Posterior cingulate gyrus (tissue), 11 donors: ENCODE measurements at places on chromosomes 4 and X.

DNA sequence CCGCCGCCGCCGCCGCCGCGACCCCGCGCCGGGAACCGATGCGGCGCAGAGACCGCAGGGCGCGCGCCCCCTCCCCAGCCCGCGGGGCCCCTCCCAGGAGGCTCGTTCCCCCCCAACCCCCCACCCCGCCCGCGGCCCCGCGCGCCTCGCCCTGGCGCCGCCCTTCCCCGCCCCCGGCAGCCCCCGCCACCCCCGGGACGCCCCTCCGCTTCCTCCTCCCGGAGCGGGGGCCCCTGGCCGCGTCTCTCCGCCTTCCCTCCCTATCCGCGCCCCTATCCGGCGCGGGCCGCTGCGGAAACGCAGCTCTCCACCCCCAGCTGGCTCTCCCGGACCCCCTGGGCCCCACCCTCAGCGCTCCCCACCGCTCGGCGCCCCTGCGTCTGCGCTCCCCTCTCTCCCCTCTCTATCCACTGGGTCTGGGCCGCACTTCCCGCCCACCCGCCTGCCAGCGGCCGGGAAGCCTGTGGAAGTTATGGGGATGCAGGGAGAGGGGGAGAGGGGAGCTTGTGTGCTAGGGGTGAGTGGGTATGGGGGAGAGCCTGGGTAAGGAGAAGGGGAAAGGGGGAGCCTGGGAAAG lies at the start of gene TMEM271:
TMEM271 (minus strand) TSS at position 51 of the 577 bp plus-strand sequence. CDS start 233 bp downstream, outside the sequence.
- DNase-seq: no peak

GRCh38 chrX:145840531-145840930 lies 22.9 kb downstream of the SLITRK2 start:
- DNase-seq: no peak

DNA sequence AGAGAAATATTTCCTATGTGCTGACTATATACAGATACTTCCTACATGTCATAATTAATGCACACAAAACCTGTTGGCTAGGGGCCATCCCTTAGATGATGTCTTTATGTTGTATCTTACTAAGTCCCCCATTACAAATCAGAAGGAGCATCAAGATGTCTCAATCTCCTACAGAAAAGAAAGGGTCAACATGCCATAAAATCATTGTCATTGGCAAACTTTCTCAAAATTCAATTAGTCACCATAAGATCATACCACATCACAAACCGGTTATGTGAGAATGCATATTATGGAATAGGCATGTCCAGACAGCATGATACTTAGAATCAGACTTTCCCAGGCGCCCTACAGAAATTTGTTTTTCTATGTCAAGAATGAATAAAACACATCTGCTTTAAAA lies 175.2 kb upstream of the TET2 start:
- DNase-seq: no peak

DNA sequence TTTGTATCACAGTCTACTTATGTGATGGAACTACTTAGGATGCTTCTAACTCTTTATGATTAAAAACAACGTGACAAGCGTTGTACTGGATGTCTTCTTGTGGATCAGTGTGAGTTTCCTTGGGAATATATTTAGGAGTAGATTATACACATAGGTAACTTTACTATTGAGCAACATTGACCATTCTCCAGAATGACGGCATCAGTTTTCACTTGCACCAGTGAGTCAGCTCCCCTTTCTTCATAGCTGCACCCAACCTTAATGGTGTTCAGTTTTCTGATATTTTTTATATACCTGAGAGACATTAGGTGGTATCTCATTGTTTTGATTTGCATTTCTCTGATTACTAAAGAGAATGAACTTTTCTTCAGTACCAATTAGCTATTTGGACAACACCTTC lies 343.9 kb downstream of the ADGRL3 start:
- no peak for DNase-seq

GRCh38 chr4:26793735-26794134 lies 66.9 kb upstream of the STIM2 start:
- no peak for DNase-seq

GRCh38 chrX:154369449-154370299 lies 4.8 kb downstream of the FLNA start:
- peak; percentile 32 for DNase-seq

DNA sequence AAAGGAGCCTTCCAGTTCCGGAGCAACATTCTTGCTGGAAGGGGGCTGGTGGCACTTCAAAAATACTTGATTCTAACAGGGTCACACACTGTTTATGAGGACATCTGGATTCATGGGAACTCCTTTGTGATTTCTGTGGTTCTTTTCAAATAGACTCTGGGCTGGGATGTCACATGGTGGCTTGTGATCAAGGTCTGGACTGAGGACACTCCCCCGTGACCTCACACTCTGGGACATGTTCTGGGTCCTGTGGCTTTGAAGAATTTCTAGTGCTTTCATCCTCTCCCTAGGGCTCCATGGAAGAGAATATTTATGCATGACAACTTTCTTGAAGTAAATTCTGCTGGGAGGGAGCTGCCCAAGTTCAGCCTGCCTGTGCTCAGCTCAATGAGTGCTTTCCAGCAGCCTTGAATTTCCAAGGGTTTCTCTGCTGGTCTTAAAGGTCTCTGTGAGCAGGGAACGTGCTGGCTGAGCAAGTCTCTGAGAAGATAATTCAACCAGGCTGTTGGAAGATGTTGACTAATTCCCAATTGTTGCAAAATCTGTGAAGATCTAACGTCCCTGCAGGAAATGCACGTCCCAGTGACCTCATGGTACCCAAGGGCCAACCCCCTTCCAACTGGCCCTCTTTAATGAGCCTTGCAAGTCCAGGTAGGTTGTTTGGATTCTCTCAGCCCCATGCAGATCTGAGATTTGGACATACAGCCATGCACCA lies 36.3 kb downstream of the GPR143 start:
- DNase-seq: no peak

GRCh38 chr4:67394879-67395278 lies 150.4 kb downstream of the CENPC start:
- no peak for DNase-seq

DNA sequence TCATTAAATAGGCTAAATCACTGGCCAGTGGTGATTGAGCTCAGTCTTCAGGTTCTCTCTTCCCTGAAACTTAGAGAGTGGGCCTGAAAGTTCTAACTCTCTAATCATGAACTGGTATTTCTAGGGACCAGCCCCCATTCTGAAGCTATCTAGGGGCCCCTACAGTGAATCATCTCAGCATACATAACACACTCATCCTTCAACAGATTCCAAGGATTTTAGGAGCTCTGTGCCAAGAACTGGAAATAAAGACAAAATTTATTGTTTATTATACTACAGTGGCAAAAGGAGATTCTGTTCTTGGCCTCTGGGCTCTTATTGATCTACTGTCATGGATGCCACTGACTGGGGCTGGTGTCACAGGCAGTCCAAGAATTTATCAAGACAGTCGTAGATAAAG lies 263.8 kb upstream of the IGFBP7 start:
- DNase-seq: no peak

DNA sequence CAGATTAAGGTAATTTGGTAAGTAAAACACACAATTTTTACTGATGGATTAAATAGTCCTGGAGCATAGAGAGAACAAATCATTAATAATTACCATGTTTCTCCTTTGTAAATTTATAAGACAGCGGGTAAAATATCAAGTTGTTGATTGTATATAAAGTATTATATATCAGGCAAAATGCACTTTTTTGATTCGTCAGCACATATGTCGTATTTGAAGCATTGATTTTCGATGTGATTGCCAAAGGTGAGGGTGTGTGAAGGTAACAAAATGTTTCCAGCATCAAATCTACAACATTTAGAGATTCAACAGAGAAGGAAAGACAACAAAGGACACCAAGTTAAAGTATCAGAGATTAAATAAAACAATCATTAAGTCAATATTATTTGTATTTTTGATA lies 1437.8 kb upstream of the ADGRL3 start:
- no peak for DNase-seq

DNA sequence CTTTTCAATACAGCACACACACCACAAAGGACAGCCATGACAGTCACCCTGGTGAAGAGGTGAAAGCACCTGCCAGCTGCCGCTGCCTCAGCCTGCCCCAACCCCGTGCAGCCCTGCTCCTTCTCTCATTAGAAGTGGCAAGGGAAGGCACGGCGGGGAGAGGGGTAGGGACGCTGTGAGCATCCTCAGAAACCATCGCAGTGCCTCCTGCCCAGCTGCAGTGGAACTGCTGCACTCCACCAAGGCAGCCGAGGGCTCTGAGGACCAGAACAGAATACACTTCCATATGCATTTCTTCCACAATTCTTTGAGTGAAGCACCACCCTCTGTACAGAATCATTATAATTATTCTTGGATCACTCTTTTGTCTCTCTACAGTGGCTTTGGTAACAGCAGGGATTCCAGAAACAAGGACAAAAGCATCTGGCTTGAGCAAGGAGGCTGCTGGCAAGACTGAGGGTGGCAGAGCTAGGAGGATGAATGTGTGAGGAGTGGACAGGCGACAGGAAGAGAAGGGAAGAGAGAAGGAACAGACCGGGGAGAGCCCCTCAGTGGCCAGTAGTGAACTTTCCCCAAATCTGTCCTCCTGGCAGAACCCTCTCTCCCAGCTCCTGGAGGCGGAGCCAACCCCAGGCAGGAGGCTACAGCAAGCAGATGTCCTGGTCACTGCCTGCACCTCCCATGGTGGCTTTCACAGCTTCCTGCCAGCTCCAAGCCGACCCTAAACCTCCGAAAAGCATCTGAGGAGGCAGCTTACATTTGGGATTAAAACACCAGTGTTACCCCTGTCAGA lies 73.2 kb downstream of the MTNR1A start:
- DNase-seq: no peak

DNA sequence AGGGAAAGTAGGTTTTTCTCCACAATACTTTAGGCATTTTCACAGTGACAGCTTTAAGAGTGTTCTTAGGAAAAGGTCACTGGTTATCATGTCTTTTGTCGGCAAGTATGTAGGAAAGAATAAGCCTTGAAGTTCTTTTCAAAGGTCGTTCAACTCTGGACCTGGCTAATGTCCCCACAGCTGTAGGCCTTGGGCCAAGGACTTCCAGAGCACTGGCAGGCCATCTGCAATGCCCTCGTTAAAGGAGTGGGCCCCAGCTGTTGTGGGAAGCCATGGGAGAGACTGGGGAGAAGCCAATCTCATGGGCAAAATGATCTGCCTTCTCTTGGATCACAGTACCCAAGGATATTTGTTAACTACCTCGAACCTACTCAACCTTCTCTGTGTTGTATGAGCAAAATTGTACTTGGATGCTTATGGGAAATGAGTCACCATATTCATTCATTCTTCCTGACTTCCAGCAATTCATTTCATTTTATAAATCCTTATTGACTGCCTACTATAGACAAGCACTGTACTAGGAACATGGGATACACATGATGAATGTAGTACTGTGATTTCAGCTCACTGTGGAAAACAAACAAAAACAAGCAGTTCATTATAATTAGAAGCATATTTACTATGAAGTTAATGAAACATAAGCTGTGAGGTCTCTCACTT lies 141.1 kb upstream of the KIT start:
- DNase-seq: no peak

DNA sequence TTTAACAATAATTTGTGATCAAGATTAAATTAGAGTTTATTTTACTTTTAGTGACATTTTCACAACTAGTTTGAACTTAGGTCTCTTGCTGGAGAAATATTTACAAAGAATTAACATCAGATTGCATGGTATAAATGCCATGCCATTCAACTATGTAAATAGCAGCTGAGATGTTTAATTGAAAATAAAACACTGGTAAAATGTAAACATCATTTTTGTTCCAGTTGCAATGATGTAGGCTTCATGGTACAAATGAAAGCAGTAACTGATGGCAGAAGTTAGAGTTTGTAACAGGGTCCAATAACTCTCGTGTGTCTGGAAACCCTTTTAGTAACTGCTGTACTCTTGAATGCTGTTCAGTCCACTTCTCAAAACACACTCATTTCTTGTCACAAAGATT lies 43.7 kb upstream of the HAND2 start:
- no peak for DNase-seq

GRCh38 chr4:3352941-3353594 lies 60.2 kb downstream of the RGS12 start:
- DNase-seq: no peak

GRCh38 chr4:140156529-140157171 lies 2.7 kb upstream of the MAML3 start:
- no peak for DNase-seq

DNA sequence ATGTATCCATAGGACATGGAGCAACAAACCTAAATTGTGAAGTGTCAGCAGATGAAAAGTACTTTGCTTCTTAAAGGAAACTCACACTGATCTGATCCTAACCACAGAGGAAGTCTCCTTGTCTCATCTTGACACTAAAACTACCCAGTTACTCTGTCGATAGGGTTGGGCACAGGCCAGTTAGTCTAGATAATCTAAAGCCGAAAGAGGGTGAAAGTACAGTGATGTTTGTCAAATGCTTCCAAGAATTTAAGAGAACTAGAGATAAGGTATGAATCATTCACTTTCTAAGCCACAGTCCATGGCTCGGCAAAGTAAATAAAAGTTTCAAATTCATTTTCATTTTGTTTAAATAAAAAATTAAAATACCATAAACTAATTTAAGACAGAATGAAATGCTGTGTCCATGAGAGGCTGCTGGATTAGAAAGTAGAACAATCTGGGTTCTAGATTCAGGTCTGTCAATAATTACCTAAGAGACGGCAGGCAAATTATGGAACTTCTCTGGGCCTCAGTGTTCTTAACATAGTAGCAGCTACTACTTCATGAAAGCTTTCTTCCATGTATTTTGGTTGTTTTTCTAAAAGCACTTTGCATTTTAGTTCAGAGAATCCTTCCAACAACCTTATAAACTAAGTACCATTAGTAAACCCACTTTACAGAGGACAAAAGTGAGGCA lies 176.7 kb downstream of the LDB2 start:
- no peak for DNase-seq

DNA sequence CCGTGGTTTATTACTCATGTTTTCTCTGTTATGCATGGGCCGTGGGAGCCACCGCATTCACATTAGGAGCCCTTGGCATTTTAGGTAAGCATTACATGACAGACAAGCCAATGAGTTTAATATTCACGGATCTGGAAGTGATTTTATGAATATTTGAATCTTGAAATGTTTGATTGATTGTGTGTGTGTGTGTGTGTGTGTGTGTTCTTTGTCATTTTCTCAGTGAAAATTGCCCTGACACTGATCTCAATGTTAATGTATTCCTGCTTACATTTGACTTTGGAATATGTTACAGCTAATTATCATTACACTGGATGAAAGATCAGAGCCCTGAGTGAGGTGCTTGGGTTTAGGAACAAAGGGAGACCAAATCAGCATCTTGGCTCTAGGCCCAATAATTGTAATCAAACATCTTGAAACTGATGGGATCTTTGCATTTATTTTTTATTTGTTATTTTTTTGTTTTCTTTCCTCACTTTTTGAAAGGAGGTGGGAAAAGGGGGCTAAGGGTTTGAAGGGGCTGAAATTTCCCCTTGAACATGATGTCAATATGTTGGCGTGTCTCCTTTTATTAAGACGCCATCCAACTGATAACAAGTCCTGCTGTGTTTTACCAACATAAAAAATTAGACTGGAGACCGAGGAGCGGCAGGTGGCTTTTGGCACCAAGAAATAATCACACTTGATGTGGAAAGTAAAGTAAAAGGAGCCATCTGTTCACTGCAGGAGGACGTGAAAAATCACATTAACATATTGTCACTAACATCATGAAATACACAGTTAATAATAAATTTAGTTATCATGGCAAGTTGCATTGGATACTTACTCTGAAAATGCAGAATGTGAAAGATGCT lies 5.2 kb upstream of the GK2 start:
- DNase-seq: no peak
